ENCODE measurements at places on chromosomes 1 and 21. TPM values are rescaled to one million over a fixed set of nuclear protein-coding genes. Genes with fewer than 3 reads are reported as not detected.

Gene KRTAP12-2
- not detected for total RNA-seq

Gene C8A
- not detected for total RNA-seq

Gene MRTO4
- total RNA-seq, result 29.0 TPM

Gene VWA1
- total RNA-seq, result 56.6 TPM

Gene SEMA4A
- total RNA-seq, result 16.2 TPM

Gene AADACL4
- not detected for total RNA-seq

Gene HSD3B1
- not detected for total RNA-seq

Gene S100PBP
- total RNA-seq, result 42.4 TPM

Gene TNFAIP8L2
- not detected for total RNA-seq

Gene ARID4B
- 42.6 TPM for total RNA-seq

Gene TENT5C
- 3.9 TPM for total RNA-seq

Gene OR2M3
- total RNA-seq, result 0.35 TPM

Gene FAM72D
- total RNA-seq, result 8.3 TPM

Gene IL10
- total RNA-seq, result not detected

Gene FAAH
- total RNA-seq, result 23.8 TPM

Gene C1orf185
- not detected for total RNA-seq

Gene PGLYRP4
- not detected for total RNA-seq

Gene CFHR4
- not detected for total RNA-seq

Gene MECR
- total RNA-seq, result 53.9 TPM

All from PC-9 (cell line).